MM.1S (cell line): ENCODE measurements at places on chromosomes 6 and 20.

- no peak for DNase-seq
Observed at GRCh38 chr20:58084566-58084965, 143.9 kb downstream of the ANKRD60 start.

DNA sequence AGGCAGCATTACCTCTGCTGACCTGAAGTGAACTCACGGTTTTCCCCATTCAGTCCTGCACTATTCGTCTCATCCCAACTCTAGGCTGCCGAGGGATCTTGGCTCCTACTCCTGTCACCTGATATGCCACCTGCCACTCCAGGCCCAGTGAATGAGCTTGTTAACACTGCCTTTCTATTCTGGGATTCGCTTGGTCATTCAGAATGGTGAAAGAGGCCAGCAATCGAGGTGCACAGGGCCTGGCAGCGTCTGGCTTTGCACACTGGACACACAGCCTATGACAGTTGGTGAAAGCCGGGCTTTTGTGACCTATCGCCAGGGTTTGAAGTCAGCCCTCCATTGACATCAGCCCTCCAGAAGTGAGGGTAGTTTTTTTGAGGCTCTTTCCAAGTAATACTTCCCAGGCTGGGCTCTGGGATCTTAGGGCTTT, 59.3 kb upstream of the MYL9 start:
- no peak for DNase-seq

GRCh38 chr6:19465256-19465655, 371.9 kb upstream of the ID4 start:
- no peak for DNase-seq

DNA sequence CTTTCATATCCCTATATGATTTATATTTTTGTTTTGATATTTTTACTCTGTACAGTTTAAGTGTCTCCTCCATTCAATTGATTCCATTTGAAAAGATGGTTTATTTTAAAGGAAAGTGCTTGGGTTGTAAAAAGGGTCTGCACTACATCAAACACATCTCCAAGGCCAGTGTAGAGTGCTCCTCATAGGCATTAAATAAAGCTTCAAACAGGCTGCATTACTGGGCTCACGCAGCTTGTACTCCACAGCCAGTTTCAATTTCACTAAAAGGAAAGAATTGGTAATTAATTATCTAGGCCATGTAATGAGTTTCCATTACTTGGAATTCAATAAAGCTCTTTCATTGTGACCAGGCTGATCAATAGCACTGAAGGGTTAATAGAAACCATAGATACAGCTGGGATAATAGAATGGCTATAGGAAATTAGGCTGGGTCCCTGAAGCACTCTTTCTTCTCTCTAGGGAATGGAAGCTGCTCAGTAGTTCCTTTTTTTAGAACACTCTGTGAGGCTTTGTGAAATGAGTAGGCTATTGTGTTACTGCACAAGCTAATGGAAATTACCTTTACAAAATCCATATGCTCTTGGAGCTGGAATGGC, 442.2 kb downstream of the RNF144B start:
- no peak for DNase-seq

DNA sequence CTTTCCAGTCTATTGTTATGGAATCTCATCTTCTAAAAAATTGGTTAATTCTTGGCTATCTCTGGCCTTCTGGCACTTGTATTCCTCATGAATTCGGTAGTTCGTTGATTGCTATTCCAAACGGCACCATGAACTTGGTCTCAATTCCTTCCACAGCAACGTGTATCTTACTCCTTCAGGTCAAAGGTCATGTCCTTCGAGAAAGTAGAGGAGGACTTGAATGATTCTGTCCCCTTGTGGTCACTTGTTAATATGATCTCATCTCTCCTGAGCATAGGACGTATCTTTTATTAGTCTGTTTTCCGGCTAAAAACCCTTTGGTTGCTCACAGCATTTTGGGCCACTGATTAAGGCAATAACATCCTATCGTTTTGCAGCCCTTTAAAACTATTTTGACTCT, 9.4 kb downstream of the TLDC2 start:
- DNase-seq = no peak

GRCh38 chr6:156391061-156391672, 386.0 kb upstream of the ARID1B start:
- no peak for DNase-seq

GRCh38 chr6:26211963-26212362, 124.7 kb downstream of the HFE start:
- DNase-seq = no peak

GRCh38 chr6:145009711-145010110, 724.6 kb downstream of the UTRN start:
- no peak for DNase-seq

GRCh38 chr6:79764747-79765146, 133.6 kb downstream of the SH3BGRL2 start:
- DNase-seq = no peak

DNA sequence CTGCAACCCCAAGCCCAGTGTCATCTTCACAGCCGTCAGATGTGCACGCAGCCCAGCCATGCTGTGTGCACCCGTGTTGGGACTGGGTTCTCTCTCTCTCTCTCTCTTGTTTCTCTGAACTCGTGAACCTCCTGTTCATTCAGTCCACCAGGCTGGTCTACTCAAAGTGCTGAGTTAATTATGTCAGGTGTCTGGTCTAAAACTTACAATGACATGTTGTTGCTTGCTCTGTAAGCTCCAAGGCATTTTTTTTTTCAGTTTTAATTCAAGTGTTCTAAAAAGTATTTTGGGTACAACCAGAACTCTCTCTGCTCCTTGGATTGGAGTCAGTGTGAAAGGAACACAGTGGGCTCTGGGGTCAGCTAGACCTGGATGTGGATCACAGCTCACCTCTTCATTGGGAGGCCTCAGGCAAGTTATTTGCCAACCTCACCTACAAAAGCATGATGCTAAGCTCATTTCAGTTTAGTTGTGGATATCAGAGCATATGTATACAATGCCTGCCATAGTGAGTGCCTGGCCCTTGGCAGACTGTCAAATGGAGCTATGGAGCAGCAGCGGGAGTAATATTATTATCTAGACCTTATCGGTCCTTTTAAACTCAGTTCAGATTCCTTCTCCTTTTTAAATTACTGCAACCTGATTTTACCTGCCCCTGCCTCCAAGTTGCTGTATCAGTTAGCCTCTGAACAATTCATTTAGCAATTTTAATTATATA, 59.5 kb downstream of the PLEKHG1 start:
- DNase-seq = no peak

DNA sequence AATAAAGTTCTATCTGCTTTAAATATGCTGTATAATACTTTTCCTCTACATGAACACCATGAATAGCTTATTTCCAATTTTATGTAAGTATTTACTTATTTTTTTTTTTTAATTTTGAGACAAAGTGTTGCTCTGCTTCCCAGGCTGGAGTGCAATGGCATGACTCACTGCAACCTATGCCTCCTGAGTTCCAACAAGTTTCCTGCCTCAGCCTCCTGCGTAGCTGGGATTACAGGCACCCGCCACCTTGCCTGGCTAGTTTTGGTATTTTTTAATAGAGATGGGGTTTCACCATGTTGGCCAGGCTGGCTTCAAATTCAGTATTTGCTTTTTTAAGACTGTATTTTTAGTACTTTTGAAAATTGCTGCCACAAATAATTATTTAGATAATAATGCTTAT, 1365.9 kb downstream of the GRIK2 start:
- no peak for DNase-seq

DNA sequence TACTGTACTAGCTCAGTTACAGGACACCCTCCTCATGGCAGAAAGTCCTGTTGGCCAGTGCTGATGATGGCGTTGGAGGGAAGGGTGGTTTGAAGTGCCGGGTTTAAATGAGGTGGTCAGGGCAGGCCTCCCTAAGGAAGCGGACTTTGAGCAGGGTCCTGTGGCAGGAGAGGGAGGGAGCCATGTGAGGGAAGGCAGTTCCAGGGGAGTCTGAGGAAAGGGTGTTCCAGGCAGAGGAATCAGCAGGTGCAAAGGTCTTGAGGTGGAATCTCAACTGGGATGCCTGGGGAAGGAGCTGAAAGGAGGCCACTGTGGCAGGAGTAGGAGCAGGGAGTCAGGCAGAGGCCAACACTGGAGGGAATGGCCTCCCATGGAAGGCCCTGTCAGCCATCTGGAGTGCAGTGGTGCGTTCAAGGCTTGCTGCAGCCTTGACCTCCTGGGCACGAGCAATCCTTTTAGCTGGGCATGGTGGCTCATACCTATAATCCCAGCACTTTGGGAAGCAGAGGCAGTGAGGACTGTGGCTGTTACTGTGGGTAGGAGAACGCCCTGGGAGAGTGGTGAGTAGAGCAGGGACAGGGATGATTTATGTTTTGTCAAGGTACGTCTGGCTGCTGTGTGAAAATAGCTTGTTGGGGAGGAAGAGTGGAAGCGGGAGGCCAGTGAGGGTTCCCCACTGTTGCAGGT, 26.2 kb downstream of the VSTM2L start:
- no peak for DNase-seq

DNA sequence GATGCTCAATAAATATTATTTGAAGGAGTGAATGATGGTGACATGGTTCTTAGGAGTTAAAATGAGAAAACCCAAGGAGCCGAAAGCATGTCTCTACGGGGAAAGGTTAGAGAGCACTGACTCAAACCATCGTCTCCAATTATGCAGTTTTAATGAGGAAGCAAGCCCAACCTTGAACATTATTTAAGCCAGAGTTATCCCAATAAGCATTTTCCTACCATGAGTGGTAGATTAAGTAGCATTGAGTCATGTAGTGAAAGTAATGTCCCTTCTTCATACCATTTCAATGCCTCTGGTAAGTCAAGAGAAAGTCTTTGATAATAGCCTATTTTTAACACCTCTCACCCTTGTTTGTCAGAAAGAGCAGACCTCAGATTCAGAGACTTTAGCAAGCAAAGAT, 13.5 kb downstream of the TSHZ2 start:
- DNase-seq = no peak

- no peak for DNase-seq
Observed at GRCh38 chr6:166470029-166470862, 87.5 kb upstream of the MPC1 start.

DNA sequence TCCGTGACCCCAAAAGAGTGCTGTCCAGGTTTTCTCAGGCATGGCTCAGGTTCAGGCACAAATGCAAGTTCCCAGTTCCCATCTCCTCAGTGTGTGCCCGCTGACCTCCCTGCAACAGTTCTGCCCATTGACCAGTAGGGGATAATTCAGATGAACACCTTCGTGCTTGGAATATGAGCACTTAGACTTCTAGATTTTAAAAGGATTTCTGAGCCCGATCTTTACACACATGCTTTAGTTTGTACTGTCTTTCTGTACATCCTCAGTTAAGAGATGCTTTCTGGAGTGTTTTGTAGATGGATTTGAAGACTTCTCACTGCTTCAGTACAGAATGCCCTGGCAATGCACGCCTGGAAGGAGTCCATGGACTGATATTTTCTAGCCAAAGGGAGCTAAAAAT, 239.6 kb upstream of the PLCB4 start:
- DNase-seq = no peak

- DNase-seq = no peak
Observed at GRCh38 chr6:4023240-4023639, 55.7 kb downstream of the FAM217A start.
